ENCODE measurements at places on chromosomes 11 and 22.

DNA sequence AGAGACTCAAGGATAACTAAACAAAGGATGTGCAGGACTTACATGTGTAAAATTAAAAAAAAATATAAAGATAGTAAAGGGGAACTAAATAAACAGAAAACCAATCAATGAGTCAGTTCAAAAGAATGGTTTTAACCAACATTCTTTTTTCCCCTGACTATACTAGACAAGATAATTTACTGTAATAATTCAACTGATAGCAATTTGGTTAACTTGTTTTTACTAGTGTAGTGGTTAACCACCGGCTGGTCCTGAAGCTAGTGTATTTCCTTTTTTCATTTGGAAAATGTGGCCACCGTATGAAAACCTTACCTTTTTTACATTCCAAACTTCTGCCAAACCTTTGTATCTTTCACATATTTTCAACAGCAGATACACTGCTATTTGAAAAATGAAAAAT, 123.1 kb downstream of the ARHGAP42 start:
- DNase-seq = no peak

GRCh38 chr11:86518211-86518610, 143.5 kb downstream of the CCDC81 start:
- no peak for DNase-seq

GRCh38 chr11:70579316-70579955, 181.1 kb downstream of the CTTN start:
- DNase-seq = no peak

DNA sequence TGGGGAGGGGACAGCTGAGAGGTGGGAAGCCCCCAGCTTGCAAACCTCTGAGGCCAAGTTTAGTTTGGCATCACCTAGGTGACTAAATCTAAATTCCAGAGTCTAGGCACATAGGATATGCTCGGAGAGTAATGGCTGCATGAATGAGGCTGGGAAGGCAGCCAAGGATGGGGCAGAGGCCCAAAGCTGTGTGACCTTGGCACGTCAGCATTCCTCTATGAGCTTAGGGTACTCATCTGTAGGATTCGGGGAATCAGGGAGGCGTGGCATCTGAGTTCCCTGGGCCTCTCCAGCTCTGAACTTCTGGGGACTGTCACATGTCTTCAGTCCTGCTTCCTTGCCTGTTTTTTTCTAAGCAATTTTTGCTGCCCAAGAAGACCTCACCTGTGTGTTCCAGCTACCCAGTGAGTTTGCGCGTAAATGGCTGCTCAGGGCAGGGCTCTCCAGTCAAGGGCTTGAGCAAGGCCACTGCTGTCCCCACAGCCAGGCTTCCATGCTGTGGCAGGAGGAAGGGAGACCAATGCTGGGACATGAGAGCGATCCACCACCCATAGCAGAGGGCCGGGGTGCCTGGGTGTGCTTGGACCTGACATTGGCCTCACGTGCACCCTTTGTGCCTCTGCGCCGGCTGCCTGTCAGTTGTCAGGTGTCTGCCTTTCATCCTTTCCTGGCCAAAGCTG, 13.9 kb downstream of the DAGLA start:
- DNase-seq = no peak

DNA sequence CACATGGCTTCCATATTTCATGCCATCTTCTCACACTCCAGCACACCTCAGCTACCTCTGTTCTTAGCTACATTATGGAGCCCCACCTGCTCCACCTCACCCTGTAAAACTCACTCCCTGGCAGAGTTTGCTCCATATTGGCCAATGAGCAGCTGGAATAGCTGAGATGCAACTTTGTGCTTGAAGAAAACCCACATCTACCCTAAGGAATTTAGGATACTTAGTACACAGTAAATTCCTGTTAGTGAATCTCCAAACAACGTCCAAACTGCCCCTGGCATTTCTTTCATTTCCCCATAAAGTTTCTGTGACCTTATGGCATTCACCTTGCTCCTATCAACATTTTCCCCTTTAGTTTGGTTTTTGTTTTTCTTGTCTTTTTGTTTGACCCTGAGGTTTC, 2.2 kb upstream of the VWCE start:
- DNase-seq = no peak

- DNase-seq = no peak
Measured at GRCh38 chr22:23274891-23275694, 94.8 kb downstream of the BCR start.
